ENCODE measurements at places on chromosomes 12 and 14.

GRCh38 chr12:50932787-50933280 lies 19.5 kb upstream of the HIGD1C start:
- no peak for DNase-seq

DNA sequence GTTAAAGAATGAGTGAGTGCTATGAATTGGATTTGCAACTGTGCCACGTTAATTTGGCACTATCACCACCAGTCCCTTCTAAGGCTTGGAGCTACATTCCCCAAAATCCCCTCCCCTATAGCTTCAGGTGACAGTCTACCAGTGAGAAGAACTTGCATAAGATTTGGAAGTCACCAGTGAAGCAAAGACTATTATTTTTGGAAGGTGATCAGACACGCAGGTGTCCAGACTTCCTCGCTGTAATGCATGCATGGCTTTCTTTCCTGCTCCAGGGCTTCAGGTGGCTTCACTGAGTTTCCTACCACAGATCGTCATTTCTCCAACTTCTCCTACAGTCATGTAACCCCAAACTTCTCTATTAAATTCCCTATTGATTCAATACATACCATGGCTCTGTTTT lies 61.4 kb downstream of the SLC41A2 start:
- no peak for DNase-seq

DNA sequence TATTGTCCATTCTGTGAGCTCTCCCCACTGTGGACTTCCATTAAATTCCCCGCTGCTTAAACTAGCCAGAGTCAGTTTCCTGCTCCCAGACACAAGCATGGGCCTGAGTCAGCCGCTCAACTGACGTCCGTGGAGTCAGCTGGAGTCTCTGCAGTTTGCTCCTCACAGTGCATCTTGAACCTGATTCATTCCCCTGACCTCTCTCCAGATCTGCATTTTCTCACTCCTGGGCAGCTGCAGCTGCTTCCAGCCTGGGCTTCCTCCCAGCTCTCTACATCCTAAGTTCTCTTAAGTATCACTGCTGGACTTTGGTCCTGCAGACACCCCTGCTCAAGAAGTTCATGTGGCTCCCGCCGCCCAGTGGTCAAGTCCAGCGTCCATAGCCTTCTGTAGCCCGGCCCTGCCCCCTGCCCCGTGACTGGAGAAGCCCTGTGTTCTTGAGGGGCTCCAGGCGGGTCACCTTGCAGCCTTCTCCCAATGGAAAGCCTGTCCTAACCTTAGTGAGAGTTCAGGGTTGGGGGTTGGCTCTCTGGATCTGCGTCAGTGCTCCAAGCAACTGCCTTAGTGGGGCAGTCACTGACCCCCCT lies 20.0 kb downstream of the NFKBIA start:
- DNase-seq = no peak

DNA sequence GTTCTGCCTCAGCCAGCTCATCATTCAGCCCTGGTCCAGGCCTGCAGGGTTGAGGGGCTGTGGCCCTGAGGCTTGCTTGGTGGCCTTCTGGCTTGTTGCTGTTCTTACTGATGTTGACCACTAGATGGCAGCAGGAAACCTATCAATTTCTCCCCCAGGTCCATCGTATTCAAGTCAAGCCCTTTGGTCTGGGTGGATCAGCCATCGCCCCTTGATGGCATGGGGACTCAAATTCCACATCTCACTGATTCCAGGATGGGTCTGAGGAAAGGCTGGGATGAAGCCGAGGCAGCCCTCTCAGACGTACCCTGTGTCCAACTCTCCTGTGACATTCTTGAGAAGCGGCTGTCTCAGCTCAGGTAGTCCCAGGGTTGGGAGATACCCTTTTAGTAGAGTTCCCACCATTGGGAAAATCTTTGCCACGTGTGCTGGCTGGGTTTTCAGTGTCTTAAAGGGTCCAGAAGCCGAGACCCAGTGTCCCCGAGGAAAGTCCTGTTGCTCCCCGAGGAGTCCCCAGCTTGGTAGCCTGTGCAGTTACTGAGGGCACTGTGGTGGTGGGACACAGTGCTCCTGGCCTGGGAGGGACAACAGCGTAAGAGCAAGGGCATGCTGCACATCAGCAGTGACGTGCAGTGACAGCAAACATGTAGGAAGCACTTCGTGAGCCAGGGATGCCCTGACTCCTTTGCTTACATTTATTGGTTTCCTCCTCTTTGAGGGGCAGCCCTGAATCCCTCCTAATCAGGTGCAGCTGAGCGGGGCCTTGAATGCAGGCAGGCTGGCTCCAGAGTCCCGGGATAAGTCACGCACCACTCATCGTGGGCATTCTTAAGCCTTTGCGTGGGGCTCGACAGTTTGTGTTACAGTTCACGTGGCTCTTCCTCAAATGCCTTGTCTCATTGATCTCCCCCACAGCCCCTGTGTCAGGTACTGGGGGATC lies 58.6 kb downstream of the TSPAN9 start:
- DNase-seq = no peak
